Dermis microvascular lymphatic vessel endothelial cell (primary cell): ENCODE measurements at places on chromosomes 2 and 18. TPM values are rescaled to one million over a fixed set of nuclear protein-coding genes. Genes with fewer than 3 reads are reported as not detected.

DNA sequence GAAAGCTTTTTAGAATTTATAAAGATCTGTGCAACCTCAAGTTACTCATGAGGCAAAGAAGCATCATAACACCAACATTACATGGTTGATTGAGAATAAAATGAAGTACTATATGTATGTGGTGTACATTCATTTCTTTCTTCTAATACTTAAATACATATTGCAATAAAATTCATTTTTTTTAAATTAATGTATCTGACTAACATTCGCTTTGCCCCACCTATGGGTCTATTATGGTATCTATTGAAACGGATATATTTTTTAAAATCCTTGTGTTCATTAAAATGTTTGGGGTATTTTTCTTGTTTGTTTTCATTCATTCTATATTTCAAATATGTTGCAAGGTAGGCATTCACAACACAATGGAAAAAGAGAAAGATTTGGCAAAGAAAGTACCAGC, 237.5 kb downstream of the DSEL start:
- DNase-seq: no peak

Gene CXCR4
- total RNA-seq: 26.8 and 37.0 TPM in 2 replicates

Gene KLHL30
- not detected in 2 replicates for total RNA-seq

DNA sequence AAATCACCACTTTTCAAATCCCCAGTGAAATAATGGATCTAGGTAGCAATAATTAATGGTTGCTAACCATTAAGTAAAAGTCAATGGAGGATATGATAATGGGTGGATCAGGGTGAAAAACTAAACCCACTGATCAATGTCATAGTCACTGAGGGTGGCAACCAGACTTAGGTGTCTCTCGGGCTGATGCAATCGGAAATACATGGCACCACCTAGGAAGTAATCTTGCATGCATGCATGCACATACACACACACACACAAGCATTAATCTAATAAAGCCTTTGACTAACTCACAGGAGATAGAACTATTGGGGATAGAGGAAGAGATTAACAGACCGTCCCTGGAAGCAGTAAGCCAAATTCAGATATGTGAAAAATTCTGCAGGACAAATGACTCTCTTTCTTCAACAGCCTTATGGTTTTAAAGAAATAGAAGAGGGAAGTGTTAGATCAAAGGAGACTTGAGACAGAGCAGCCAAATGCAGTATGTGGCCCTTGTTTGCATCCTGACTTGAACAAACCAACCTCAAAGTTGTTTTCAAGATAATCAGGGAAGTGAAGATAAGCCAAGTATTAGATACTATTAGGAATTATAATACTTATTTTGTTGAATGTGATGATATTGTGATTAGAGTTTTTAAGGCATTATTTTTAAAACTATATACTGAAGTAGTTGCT, 186.0 kb upstream of the RMP24 start:
- DNase-seq: no peak

Gene CFAP53
- 0.13 TPM in 2 replicates for total RNA-seq

- DNase-seq: no peak
Measured at GRCh38 chr2:37692711-37693110, 21.3 kb upstream of the CDC42EP3 start.

Gene DSG2
- 3.3 and 22.3 TPM in 2 replicates for total RNA-seq

- no peak for DNase-seq
Measured at GRCh38 chr2:241011751-241012510, 13.5 kb downstream of the SNED1 start.

DNA sequence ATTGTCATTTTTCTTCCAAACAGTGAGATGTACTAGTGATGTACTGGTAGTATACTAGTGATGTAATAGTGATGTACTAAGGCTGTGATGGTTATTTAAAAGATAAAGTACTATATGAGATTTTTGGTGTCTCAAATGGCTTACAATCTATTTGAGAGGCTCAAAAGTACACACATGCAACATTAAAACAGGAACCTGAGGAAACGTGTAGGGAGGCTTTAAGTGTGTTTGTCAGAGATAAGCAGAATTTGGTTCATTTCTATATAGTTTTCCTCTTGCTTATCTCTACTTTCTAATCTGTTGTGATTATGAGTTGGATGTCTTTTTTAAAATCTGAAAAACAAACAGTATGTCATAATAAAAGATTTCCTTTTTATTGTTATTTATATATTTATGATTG, 100.9 kb upstream of the SERTAD2 start:
- DNase-seq: no peak

DNA sequence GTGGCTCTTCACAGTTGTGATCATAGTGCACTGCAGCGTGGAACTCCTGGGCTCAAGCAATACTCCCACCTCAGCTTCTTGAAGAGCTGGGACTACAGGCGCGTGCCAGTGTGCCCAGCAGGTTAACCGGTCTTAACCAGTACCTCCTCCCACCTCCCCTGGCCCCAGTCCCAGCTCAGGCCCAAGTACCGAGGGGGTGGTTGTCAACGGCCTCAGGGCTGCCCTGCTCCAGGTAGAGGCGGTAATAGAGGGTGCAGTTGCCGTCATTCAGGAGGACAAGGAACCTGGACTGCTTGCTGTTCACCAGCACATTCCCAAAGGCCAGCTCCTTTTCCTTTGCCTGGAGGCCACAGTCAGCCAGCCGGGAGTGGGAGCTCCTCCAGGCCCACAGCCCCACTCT, 19.7 kb downstream of the CFAP65 start:
- no peak for DNase-seq

DNA sequence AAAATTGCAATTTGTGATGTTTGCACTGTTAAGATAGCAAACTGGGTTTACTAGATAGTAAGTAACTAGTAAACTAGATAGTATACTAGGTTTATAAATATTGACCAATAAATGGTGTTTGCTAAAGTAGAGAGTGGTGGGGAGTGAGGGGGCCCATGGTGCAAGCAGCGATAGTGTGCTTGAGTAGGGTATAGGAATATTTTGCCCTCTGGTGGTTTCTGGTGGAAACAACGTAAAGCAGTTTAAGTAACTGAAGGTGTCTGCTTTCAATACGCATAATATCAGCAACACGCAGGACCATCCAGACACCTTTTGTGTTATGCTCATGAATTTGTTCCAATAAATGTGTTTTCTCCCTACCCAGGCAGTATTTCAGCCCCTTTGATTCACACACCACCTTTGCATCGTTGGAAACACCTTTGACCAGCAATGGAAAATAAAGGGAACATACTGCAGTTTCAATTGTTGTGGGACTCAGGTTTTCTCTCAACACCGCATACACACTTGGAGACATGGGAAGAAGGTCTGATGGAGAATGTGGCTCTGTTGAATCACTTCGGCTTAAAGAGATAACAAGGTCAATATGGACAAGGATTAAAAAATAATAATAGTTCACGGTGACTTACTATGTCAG, 16.7 kb upstream of the STAT1 start:
- peak; percentile 74 for DNase-seq

DNA sequence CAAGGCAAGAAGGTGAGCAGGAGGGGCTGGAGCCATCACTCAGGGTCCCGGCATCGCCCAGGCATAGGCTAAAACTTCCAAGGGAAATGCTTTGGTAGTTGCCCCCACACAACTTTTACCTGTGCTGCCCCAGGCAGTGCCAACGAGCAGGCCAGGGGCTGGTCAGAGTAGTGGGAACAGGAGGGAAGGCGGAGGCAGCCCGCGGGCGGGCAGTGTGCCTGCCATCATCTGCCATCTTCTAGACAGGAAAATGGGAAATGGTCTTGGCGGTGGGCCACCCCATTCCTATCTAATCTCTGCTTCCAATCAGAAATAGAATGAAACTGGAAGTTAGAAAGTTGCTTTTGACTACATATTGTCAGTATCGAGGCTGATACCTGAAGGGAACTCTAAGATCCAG, 26.0 kb upstream of the LYPD6B start:
- DNase-seq: no peak

Gene ANTXR1
- under 0.01 TPM in 2 replicates for total RNA-seq

DNA sequence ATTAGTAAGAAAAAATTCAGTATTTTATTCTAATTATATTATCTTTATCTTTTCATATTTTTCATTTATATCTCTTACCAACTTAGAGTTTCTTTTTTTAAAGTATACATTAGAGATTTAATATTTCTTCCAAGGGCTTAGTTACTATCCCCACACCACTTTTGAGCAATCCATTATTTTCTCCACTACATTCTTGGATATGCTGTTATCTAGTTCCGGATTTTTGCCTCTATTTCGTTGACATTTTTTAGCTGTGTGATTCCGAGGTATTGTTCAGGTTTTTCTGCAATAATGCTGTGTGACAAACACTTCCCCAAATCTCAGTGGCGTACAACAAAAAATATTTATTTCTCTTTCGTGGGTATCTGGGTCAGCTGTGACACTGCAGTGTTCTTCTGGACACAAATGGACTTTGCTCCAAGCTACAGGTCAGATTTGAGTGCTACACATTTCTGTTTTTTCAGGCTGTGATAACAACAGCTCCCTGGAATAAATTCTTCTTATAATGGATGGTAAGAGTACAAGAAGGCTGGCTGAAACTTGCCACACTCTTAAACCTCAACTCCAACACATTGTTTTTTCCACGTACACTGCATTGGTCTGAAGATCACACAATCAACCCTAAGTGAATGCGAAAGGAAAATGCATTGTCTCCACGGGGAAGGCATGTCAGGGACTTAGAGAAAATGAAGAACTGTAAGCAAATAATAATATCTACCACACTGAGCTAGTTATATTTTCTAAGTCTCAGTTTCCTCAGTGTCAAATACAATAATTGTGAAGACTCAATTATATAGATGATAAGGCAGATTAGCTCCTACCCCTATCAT, 50.9 kb upstream of the PSMD14 start:
- no peak for DNase-seq

Gene CTLA4
- 0.26 and 1.3 TPM in 2 replicates for total RNA-seq

Gene CNGA3
- under 0.01 TPM in 1 of 2 replicates, not detected in the other for total RNA-seq

DNA sequence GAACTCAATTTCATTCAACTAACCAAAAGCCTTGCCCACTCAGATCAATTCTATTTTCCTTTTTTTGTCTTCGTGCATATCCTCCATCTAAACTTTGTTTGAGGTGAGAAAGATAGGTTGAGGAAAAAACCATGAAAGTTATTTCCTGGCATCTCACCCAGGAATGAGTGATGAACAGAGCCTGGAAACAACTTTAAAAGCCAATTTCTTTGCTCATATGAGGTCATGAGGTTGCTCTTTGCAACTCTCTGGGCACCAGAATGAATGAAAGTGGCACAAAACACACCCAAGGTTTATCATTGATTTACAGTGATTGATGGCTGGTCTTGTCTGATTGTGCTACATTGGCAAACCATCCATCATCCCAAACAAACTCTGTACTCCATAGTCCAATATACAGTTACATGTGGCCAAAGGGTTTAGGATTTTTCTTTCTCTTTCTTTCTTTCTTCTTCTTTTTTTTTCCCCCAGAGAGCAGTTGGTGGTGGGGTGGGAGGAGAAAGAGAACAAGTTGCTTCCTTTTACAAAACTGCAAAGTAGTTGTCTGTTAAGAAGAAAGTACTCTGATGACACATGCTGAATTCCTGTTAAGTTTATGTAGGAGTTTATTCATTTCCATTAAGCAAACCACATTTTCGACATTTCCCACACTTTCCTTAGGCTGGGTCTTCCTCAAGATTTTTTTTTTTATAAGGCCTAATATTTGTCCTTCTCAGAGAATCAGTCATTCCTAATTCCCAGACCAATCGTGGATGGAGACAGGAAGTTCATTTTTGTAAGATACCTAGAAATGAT, 575.9 kb upstream of the ZEB2 start:
- DNase-seq: no peak

Gene AMER3
- not detected in 2 replicates for total RNA-seq

- DNase-seq: no peak
Measured at GRCh38 chr2:147231607-147232006, 613.2 kb upstream of the ACVR2A start.

GRCh38 chr2:168635065-168635577, 167.3 kb upstream of the NOSTRIN start:
- no peak for DNase-seq

DNA sequence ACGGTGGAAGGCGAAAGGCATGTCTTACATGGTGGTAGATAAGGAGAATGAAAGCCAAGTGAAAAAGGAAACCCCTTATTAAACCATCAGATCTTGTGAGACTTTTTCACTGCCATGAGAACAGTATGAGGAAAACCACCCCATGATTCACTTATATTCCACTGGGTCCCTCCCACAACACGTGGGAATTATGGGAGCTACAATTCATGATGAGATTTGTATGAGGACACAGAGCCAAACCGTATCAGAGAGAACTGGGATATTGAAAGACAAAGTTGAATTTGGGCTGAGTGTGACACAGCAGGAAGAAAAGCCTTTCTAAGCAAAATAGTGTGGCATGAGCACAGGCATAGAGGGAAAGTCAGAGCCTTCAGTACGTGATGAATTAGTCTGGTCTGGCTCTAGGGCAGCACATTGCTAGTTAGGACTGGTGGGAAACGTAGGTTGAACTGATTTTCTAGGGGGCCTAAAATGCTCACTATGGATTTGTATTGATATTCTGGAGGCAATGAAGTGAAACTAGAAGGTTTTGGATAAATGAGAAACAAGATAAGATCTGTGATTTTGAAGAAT, 84.8 kb upstream of the RND3 start:
- no peak for DNase-seq
